H1 (cell line): ENCODE measurements at places on chromosomes 7 and 10. TPM values are rescaled to one million over a fixed set of nuclear protein-coding genes. Genes with fewer than 3 reads are reported as not detected.

- DNase-seq = peak; percentile 3
Measured at GRCh38 chr10:122457934-122458333, 3.4 kb upstream of the HTRA1 start.

DNA sequence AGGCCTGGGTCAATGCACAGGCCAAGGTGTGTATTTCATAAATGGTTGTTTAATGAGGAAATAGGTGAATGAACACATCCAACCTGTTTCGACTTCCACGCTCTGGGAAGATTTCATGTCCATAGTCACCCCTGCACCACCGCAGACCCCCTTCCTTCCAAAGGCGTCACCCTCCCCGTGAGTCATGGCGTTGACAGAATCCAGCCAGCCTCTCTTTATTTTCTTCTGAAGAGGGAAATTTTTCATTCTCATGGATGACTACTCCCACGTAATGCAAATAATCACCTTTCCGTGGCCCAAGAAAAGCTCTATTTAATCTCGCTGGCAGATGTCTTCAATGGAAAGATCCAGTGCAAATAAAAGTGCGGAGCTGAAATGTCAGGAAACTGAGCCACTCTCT is 75.3 kb upstream of the FOXK1 start:
- no peak for DNase-seq

DNA sequence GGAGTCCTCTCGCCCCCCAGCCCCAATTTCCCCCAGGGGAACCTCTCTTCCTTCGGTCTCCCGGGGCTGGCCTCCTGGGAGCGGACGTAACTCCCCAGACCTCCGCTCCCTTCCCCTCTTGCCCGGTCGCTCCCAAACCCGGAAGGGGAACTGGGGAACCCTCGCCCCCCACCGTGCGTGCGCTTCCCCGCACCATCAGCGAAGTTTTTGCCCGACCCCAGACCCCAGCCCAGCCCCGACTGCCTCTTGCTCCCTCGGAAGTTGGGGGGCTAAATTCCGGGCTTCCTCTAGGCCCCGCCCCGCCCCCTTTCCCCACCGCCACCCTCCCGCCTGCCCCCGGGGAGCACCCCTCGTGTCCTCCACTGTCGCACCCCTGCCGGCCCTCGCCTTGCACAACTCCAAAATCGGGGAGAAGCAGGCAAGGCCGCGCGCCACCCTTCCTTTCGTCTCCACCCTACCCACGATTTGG is 436 bp downstream of the GNB2 start:
- DNase-seq = peak; percentile 76

GRCh38 chr10:69712342-69712741 is 82.3 kb downstream of the FAM241B start:
- no peak for DNase-seq

DNA sequence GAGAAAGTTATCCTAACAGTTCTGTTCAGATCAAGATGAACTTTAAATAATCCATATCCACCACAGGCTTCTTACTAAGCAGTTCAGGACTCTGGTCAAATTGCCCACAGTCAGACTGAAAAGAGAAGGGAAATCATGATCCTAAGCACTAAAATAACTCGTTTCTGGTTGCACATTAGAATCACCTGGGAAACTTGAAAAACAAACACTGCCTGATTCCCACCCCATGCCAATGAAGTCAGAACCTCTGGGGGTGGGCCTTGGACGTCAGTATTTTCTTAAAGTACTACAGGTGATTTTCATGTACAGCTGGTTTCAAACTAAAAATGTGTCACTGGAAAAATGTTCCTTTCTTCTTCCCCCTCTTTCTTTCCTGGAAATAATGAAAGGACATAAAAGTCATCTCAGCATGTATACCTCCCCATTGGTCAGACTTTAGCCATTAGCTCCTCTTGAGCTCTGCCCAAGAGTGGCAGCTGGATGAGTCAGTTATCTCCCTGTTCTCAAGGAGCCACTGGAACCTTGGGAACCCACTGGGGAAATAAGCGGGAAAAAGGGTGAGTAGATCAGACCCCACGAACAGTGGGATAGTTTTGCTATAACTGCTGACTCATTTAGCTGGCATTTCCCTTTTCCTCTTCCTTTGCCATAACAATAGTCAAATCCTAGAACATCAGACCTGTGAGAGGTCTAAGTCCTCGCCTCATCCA is 75.3 kb upstream of the IL6 start:
- no peak for DNase-seq

- DNase-seq = no peak
Measured at GRCh38 chr7:112056409-112056808, 149.8 kb downstream of the DOCK4 start.

- no peak for DNase-seq
Measured at GRCh38 chr10:102235598-102235920, 5.8 kb downstream of the PITX3 start.

DNA sequence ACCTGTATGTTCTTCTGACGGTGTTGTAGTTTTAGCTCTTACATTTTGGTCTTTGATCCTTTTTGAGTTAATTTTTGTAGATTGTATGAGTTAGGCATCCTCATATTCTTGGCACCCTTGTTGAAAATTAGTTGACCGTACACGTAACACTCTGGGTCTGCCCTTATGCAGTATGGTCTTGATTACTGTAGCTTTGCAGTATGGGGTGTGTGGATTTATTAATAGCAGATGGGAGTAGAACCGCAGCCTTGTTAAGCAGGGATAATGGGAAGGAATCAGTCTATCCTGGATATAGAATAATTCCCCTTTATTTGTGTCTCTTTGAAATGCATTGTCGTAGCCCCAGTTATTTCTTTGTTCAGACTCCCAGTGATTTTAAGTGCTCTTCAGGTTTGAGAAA is 95.5 kb downstream of the UBE3C start:
- no peak for DNase-seq

- DNase-seq = no peak
Measured at GRCh38 chr7:2920956-2921652, 77.0 kb upstream of the GNA12 start.

DNA sequence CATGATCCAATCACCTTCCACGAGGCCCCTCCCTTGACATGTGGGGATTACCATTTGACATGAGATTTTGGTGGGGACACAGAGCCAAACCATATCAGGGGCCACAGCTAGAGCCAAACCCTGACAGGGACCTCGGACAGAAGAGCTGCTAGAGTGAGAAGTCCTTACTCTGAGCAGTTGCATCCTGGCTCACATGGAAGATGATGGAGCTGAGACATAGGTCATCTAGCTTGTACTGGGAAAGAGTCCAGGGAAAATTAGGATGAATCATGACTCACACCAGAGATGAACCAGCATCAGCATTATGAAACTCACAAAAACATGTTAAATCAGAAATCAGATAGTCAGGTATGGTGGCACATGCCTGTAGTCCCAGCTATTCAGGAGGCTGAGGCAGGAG is 12.8 kb upstream of the FMC1 start:
- DNase-seq = no peak

DNA sequence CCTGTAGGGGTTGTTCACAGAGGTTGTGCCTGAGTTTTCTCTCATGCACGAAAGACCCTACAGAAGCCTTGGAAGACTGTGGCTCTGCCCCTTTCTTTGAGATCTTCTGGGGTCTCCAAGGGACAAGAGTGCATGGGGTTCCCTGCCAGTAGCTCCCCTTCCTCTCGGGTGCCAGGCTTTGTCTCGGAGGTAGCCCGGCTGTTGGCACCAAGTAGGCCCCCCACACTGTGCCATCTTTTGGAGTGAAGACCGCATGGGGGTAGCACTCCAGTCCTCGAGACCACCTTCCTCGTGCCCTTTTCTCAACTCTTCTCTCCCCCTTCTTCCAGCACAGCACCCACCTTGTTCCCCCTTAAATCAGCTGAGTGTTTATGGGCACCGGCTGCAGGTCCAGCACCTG is 41.6 kb downstream of the OAT start:
- no peak for DNase-seq

The ITPRIP gene
- 16.9 and 17.1 TPM in 2 replicates for total RNA-seq

The CTBP2 gene
- 218 and 221 TPM in 2 replicates for total RNA-seq

The PNLIPRP2 gene
- 0.21 TPM in 1 of 2 replicates, not detected in the other for total RNA-seq

The FAM25G gene
- total RNA-seq = not detected in 2 replicates

The MOGAT3 gene
- total RNA-seq = 0.82 TPM in 1 of 2 replicates, not detected in the other
